ENCODE measurements at places on chromosomes 11 and 22.

DNA sequence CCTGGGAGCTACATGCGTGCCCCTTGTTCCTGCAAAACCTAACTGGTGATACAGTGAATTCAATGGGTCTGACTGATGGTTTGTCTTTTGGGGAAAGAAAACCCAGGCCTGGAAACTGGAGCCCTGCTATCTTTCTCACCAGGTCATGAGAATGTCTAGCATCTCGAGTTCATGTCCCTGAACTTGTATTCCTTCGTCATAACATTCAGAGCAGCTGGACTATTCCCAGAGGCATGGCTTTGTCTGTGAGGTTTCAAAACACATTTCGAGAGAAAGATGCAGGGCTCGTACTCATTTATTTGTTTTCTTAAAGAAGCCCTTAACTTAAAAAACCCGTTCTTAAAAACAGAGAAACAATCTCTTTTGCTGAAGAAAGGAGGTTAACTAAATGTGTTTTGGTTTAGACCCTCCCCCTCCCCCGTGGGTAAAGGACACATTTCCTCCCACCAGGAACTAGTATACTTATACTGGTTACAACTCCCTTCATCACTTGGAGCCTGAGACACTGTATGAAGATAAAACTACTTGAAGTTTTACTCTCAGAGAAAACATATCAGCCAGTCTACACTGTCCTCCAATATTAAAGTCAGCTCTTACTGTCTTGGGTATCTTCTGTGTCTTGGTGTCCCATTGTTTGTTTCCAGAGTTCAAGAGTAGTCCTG is 43.2 kb downstream of the ME3 start:
- no peak for DNase-seq

- DNase-seq: peak; percentile 2
These were observed 533 bp downstream of the SERGEF start for GRCh38 chr11:18012122-18012905.

DNA sequence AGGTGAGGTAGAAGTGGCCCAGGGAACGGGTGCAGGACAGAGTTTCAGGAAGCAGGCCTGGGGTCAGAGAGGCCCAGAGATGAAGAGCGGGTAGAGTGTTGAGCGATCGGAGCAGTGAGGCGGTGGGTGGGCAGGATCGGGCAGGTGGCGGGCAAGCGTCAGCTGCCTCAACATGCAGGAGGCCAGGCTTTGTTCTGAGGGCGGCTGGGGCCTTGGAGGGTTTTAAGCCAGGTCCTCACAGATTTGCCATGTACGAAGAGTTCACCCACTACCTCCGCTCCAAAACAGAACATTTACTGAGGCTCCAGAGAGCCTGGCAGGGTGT is 29.4 kb downstream of the FLRT1 start:
- no peak for DNase-seq

- no peak for DNase-seq
These were observed 737 bp downstream of the BCL2L13 start for GRCh38 chr22:17639247-17639741.

DNA sequence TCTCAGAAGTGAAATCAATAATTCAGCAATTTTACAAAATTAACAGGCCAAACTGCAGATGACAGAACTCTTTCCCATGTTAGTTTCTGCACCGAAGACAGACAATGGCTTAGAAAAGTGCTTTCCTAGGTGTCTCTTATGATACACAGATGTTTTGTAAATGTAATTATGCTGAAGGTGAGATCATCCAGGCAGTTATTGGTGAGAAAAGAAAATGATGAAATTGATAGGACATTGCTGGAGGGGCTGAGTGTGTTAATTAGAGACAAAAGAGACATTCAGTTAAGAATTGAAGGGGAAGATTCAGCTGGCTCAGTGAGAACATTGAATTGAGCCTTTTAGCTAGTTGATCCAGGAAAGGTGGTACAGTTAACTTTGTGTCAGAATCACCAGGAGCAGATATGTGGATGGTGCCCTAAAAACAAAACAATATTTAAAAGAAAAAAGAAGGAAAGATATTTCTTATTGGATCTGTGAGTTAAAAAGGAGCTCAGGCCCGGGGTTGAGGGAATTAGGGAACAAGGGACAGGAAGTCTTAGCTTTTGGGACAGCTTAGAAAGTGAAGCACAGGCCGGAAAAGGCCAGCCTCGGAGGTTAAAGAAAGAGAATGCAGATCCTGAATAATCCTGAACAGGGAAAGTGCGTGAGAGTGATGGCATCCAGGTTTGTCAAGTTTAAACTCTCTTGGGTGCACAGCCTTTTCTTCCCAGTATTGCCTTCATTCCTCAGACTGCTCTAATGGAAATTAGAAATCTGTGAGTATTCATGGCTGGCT is 16.9 kb downstream of the ARHGAP42 start:
- DNase-seq: no peak
